Bladder microvascular endothelial cell (primary cell): ENCODE measurements at places on chromosomes 16 and 17. TPM values are rescaled to one million over a fixed set of nuclear protein-coding genes. Genes with fewer than 3 reads are reported as not detected.

RBFOX1 gene
- total RNA-seq, result not detected in 2 replicates

GP2 gene
- total RNA-seq, result not detected in 2 replicates

AURKB gene
- total RNA-seq, result 23.2 and 37.6 TPM in 2 replicates

GPATCH8 gene
- 7.6 and 22.1 TPM in 2 replicates for total RNA-seq

SCIMP gene
- total RNA-seq, result not detected in 2 replicates

PRSS8 gene
- not detected in 2 replicates for total RNA-seq

HOXB4 gene
- 2.3 and 3.3 TPM in 2 replicates for total RNA-seq

OTOA gene
- under 0.01 and 0.06 TPM in 2 replicates for total RNA-seq

EMP2 gene
- 25.9 and 37.4 TPM in 2 replicates for total RNA-seq

ELMO3 gene
- total RNA-seq, result 1.3 and 1.4 TPM in 2 replicates

KRT28 gene
- not detected in 2 replicates for total RNA-seq

PLA2G10 gene
- not detected in 2 replicates for total RNA-seq

SMIM5 gene
- not detected in 2 replicates for total RNA-seq

PRAC2 gene
- not detected in 2 replicates for total RNA-seq

RPRML gene
- total RNA-seq, result 0.65 TPM in 1 of 2 replicates, not detected in the other

SCARF1 gene
- total RNA-seq, result 82.4 and 99.5 TPM in 2 replicates

VAT1L gene
- 3.9 and 13.8 TPM in 2 replicates for total RNA-seq

TPSD1 gene
- total RNA-seq, result not detected in 2 replicates

SPATA32 gene
- total RNA-seq, result not detected in 2 replicates

TMEM204 gene
- 57.5 and 67.7 TPM in 2 replicates for total RNA-seq

FAM83G gene
- 4.7 and 13.1 TPM in 2 replicates for total RNA-seq

C17orf50 gene
- total RNA-seq, result not detected in 2 replicates

GDPD3 gene
- 0.49 and 2.5 TPM in 2 replicates for total RNA-seq

SP2 gene
- 0.65 and 2.3 TPM in 2 replicates for total RNA-seq

CBLN1 gene
- total RNA-seq, result not detected in 2 replicates

CCL4L2 gene
- total RNA-seq, result not detected in 2 replicates

INCA1 gene
- total RNA-seq, result 0.25 and 0.32 TPM in 2 replicates

IRX3 gene
- 0.25 and 0.32 TPM in 2 replicates for total RNA-seq

ZSCAN10 gene
- total RNA-seq, result not detected in 2 replicates

RCVRN gene
- total RNA-seq, result not detected in 2 replicates
